ENCODE measurements at places on chromosomes 16 and 17. TPM values are rescaled to one million over a fixed set of nuclear protein-coding genes. Genes with fewer than 3 reads are reported as not detected.

Gene CHST5
- total RNA-seq, result 0.56 TPM

Gene TMEM95
- not detected for total RNA-seq

Gene SULT1A4
- 4.5 TPM for total RNA-seq

Gene EVI2A
- total RNA-seq, result 7.6 TPM

Gene NAA38
- 62.7 TPM for total RNA-seq

Gene ETV4
- total RNA-seq, result 1.2 TPM

Gene TBC1D3E
- not detected for total RNA-seq

GRCh38 chr17:77099997-77100396 lies 40.8 kb upstream of the SEC14L1 start:
- DNase-seq, result no peak

DNA sequence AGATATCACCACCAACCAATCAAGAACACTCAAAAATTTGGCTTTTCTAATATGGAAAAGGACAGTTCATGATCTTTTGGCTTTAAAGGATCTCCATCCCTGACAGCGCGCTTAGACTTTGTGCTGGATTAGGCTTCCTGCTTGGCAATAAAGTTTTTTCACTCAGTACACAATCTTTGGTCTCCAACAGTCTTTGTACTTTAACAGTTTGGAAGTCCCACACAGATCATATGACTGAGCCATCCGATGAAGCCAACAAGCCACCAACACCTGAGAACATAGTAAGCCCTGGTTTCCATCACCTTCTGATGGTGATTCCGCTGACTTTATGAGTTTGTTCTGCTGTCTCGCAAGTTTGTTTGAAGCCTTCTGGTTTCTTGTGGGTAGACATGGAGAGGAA lies 34.3 kb downstream of the SMURF2 start:
- DNase-seq, result no peak

DNA sequence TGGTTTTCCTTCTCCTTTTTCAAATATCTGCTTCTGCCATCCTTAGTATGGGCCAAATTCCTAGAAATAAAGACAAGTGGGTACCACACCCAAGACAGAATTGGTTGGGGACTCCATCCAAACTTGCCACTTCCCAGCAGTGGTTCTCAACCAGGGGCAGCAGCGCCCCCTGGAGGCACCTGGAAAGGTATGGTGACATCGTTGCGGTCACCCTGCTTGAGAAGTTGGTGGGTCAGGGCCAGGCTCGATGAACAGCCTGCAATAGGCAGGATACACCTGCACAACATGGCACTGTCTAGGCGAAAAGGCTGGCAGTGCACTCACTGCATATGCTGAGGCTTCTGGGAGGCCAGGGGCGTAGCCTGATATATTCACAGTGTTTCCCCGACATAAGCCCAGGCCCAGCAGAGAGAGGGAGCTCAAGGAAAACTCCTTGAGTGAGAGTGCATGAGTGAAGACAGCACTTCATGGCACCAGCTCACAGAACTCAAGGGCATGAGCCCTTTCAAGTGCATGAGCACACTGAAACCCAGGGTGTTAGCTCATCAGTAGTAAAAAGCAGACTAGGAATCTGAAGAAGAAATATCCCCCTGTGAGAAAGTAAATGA lies 57.7 kb downstream of the CMC2 start:
- no peak for DNase-seq

GRCh38 chr17:60381958-60382357 lies 10.0 kb downstream of the USP32 start:
- no peak for DNase-seq

DNA sequence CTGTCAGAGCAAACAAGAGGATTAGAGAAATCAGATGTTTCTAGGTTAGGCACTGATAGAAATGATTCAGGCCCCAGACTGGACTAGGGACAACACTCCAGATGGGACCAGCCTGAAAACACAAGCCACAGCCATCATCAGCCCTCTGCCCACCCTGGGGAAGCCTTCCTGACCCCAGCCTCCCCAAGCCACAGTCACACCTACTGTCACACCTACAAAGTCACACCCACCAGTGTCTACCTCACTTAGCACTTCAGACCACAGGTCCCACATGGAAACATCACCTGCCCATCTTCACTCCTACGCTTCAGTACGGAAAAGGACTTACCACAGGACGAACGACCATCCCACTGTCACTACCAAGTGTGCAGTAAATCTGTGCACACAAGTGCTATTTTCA lies 197.9 kb downstream of the ZFHX3 start:
- no peak for DNase-seq

GRCh38 chr16:22764662-22765327 lies 49.2 kb upstream of the HS3ST2 start:
- no peak for DNase-seq

GRCh38 chr16:86844695-86845094 lies 266.3 kb downstream of the FOXL1 start:
- no peak for DNase-seq

DNA sequence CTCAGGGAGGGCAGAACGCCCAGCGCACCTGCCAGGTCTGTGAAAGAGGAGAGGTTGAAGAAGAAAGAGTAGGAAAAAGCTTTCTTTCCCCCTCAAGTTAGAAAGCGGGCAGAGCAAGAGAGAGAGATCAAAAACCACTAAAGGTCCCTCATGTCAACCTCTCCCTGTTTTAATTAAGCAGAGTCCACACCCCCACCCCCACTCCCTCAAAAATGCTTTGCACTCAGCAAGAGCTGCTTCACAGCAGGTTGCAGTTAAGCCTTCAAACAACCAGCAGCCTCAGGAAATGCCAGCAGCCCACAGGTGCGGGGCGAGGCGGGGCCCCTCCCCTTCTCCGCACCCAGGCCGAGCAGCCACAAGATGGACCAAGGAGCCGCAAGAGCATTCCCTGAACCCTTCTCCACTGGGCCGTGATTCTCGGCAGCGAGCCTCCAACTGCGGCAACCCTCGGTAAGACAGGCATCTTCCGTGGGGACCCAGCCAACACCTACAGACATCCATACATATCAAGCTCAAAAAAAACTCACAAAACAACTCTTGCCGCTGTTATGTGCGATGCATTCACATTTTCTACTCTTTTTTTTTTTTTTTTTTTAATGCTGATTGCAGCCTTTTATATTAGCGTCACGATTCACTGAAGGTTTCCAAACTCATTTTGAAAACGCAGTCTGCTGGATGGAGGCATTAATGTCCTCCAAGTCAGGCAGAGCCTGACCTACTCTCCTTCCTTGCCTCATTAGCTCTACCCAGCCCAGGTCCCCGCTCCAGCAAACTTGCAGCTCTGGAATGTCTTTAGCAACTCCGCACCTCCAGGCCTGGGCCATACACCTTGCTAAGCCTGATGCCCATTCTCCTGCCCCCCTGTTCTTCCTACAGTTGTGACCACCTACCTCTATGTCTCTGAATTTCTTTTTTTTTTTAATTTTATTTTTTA lies 66.1 kb downstream of the AXIN2 start:
- DNase-seq, result no peak

- DNase-seq, result no peak
Observed at GRCh38 chr17:57927048-57927723, 28.0 kb downstream of the CUEDC1 start.

DNA sequence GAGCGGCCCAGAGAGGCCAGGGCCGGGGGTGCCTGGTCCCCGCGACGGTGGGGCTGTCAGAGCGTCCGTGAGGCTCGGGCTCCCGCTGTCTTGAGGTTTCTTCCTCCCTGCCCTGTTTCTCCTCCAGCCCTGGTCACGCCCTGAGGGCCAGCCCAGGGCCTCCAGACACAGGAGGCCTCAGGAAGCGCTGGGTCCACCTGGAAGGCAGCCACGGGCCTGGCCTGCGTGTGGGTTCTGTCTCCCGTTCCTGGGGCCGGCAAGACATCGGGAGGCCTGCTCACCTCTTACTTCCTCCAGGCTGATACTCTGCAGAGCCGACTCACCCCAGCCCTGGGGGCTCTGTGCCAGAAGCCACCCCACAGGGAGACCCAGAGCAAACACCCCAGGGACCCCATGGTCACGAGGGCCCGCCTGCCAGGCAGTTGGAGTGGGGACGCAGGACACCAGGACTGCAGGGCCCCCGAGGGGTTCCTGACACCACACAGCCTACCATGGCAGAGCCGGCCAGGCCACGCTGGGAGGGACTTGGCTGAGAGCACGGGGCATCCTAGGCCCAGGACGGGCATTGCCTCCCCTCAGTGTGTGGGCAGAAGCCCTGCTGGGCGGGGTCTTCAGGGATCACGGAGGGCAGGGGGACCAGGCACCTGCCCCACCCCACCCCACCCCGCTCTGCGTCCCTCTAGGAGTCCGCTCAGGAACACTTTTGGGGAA lies 18.9 kb upstream of the CACNA1H start:
- DNase-seq, result no peak

GRCh38 chr17:27563532-27563931 lies 67.5 kb upstream of the LGALS9 start:
- no peak for DNase-seq

GRCh38 chr17:47287068-47287467 lies 33.4 kb downstream of the ITGB3 start:
- DNase-seq, result no peak

DNA sequence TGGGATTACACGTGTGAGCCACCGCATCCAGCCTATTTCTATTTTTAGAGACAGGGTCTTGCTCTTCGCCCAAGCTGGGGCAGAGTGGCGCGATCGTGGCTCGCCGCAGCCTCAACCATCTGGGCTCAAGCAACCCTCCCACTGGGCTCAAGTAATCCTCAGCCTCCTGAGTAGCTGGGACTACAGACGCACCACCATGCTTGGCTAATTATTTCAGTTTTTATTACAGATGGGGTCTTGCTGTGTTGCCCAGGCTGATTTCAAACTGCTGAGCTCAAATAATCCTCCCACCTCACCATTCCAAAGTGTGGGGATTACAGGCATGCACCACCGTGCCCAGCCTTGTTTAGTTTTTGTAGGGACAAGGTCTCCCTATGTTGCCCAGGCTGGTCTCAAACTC lies 53.8 kb downstream of the CCDC57 start:
- no peak for DNase-seq
